Hematopoietic multipotent progenitor cell treated with erythropoietin and hydrocortisone succinate and interleukin-3 and kit ligand, for 6 days (in vitro differentiated cells): ENCODE measurements at places on chromosomes 5 and 9.

GRCh38 chr5:65100911-65101631 is 332.3 kb downstream of the CWC27 start:
- peak; percentile 66 for DNase-seq

- no peak for DNase-seq
These were observed 88.8 kb upstream of the PAM start for GRCh38 chr5:102666164-102666946.

- DNase-seq: no peak
These were observed 85.2 kb downstream of the SPRY4 start for GRCh38 chr5:142239394-142240159.

DNA sequence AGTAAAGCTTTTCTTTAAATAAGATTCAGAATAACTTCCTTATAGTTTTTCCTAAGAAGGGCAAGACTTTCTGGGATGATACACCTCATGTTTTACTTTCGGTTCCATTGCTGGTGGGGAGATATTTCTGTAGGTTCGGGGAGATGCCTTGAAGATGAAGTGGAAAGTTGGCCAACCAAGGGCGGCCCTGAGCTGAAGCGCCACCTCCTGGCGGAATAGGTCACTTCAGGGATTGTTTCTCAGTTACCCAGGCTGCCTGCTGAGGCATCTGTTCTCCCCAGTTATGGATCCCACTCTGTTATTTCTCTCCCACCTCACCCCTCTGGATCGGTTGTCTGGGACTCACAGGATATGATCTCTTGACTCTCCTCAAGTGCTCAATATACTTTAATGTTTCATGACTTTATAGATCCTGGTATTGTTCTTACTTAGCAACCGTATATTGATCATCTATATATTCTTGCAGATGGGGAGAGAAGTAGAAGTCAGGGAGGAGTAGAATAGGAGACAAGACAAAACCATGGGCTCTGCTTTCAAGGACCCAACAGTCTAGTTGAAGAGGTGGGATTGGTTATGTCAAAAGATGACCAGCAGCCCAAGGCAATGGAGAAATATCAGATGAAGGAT is 23.4 kb downstream of the MEGF10 start:
- DNase-seq: peak; percentile 74

DNA sequence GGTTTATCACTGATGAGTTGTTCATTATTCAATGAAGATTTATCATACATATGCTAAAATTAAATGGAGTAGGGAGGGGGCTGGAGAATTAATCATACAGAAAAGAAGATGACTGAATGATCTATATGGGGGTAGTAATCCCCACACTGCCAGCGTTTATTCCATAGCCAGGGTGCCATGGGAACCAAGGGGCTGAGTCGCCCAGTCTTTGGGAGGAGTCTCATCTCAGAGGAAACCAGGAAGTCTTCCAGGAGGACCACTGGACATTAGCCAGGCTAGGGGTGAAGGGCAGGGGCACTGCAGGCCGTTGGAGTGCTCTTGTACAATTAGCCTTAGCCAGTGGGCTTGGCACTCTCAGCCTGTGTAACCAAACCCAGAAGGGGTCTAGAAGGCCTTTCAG is 226.5 kb downstream of the ARL15 start:
- DNase-seq: no peak

DNA sequence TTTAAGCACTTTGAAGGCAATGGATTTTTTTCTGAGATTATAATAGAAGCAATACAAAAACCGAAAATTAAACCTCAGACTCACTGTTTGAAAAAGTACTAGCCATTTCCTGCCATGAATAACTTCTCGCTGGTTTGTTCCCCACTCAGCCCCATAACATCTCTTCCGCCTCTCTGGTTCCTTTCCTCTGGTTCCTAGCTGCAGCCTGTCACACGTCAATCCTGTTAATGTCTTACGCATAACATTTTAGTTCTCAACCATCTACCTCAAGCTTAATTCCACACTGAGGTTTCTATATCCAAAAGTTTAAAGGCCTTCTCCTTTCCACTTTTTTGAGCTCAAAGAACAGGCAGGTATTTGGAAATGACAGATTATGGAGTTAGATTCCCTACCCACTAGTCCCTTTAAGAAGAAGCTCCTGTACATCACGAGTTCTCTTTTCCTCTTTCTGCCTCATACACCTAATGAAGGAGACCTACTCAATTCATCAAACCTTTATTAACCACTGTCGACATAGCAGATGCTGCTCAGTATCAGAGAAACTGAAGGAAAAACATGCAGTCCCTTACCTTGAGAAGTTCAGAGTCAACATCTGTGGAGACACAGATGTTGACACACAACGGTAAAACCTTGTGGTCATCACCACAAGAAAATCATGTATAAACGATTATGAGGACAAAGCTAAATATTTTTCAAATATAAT is 243.0 kb upstream of the PTGER4 start:
- peak; percentile 14 for DNase-seq

DNA sequence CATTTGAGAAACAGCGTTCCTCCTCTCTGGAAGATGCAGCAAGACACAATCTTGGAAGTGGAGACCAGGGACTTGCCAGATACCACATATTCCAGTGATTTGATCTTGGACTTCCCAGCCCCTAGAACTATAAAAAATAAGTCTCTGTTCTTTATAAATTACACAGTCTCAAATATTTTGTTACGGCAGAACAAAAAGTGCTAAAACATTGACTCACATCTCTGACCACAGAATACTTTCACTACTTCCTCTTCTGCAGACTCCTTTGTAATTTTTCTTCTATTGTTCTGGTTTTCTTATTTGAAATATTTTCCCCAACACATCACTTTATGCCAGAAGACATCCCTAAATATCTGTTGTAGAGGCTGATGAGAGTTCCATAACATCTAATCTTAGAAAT is 706.1 kb upstream of the CDH18 start:
- DNase-seq: no peak

GRCh38 chr9:125601961-125602360 is 105.0 kb downstream of the MAPKAP1 start:
- no peak for DNase-seq

DNA sequence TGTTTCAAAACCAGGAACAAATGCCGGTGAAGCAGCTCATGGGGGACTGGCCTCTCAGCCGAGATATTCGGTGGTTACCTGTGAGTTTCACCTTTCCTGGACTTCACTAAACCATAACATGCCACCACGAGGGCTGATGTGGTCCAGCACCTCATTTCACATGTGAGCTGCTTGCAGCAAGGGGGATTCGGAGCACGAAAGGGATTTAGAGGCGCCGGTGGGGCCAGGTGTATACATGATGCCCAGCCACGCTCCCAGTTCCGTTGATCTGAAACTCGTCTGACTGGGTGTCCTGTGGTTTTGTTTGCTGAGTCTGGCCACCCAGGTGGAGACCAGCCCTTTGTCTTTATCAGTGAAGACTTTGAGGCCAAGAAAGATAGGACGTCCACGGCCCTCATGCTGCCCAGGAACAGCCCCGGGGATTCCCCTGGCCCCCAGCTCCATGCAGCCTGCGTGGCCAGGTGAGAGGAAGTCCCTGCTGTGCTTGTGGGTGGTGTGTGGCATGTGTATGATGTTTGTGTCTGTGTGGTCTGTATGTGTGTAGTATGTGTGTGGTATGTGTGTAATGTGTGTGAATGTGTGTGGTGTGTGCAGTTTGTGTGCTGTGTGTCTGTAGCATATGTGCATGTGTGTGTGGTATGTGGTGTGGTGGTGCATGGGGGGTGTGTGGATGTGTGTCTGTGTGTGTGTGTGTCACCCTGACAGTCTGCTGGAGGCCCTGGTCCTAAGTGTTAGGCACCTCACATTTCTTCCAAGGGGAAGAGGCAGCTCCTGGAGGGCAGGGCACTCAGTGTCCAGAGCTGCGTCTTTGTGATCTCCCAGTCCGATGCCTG is 23.4 kb downstream of the PHF2 start:
- DNase-seq: no peak

- DNase-seq: no peak
These were observed 116.2 kb downstream of the PRELID2 start for GRCh38 chr5:145718956-145719355.

- peak; percentile 42 for DNase-seq
These were observed 603 bp downstream of the DENND1A start for GRCh38 chr9:123929177-123929869.

- no peak for DNase-seq
These were observed 563.9 kb upstream of the TLE4 start for GRCh38 chr9:79007701-79008483.

- no peak for DNase-seq
These were observed 263.3 kb downstream of the MAST4 start for GRCh38 chr5:66859526-66859925.

DNA sequence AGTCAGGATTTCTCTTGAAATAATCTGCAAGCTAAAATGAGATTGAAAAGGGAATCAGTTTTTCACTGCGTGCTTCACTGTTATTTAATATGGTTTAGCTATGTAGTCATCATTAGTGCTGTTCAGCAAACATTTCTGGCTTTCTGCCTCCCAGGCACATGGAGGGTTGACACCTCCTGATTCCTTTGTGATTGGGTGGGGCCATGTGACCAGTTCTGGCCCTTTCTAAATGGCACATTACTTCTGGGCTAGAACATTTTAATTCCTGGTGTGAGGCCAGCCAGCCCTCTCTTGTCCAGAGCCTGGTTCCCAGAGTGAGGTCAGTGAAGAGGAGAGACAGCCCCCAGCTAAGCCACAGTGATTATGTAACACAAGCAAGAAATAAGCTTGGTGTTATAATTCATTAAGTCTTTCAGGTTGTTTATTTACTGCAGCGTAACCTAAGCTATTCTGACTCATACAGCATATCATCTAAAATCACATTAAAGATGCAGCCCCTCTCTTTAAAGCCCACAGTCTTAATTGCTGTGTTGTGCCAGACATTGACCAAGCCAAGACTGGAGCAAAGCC is 17.4 kb upstream of the ARSI start:
- DNase-seq: no peak

GRCh38 chr9:69211424-69212036 is 37.5 kb downstream of the TJP2 start:
- DNase-seq: peak; percentile 45

DNA sequence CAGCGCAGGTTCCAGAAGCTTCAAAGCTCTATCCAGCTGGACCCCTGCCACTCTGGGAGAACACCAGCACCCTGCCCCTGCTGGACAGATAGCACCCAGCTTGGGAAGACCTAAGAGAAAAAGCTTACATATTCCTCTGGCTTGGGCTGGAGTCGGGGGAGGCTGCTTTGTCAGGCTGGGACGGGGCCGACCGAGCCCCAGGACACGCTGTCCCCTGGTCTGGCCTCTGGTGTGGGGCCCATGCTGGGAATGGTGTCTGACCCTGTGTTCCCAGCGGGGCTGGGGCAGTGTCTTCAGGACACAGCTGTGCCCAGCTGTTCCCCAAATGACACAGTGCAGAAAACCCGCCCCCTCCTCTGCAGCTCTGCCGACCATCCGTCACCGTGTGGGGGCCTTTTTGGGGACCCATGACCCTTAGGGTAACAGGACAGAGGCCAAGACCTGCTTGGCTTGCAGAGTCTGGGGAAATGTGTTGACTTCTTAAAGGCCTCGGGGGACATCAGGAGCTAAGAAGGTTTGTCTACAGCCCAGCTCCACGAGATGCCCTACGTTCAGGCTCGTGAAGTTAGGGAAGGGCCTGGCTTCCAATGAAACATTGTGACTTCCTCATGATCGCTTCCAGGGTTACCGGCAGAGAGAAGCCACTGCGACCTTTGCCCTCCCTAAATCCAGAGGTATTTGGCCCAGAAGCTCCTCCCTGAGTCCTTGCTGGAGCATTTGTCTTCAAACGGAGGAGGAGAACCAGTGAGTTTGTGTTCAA is 20.4 kb upstream of the SLC2A6 start:
- no peak for DNase-seq

GRCh38 chr5:172855597-172856292 is 21.7 kb downstream of the ERGIC1 start:
- DNase-seq: no peak

GRCh38 chr5:35236770-35237169 is 6.5 kb upstream of the PRLR start:
- DNase-seq: no peak

DNA sequence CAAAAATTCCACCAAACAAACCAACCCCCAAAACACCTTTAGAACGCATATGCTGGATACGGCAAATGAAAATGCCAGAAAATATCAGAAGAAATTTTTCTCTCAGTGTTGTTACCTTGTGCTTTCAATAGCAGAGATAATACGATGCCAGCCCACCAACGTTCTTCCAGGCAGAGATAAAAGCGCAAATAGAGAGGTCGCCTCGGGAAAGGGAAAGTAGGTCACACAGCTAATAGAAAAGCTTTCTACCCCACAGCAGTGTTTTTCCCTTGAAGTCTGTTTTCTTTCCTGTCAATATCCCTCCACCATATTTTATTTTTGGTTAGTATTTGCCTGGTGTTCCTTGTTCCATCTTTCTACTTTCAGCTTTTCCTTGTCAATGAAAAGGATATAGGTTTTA is 101.3 kb downstream of the CFAP90 start:
- no peak for DNase-seq

DNA sequence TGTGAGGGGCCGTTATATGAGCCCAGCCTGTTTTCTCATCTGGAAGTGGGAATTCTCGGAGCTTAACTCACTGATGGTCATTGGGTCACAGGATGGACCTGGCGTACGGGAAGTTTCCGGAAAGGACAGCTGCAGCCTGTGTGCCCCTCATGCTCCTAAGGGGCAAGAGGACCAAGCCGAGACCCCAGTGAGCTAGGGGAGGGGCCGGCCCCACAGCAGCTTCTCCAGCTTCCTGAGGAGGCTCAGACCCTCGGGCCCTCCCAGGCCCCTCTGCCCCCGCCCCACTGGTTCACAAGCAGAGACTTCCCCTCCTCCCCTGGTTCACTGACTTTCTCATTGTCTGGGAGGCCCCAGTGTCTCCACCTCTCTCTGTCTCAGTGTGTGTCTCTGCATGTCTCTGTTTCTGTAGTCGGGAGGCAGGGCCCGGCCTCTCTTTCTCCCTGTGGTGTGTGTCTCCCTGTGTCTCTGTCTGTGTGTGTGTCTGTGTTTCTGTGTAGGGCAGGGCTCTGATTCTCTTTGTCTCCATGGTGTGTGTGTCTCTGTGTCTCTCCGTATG is 32.3 kb upstream of the FIBCD1 start:
- no peak for DNase-seq

GRCh38 chr9:89420397-89421178 is 77.3 kb downstream of the SEMA4D start:
- DNase-seq: peak; percentile 64

DNA sequence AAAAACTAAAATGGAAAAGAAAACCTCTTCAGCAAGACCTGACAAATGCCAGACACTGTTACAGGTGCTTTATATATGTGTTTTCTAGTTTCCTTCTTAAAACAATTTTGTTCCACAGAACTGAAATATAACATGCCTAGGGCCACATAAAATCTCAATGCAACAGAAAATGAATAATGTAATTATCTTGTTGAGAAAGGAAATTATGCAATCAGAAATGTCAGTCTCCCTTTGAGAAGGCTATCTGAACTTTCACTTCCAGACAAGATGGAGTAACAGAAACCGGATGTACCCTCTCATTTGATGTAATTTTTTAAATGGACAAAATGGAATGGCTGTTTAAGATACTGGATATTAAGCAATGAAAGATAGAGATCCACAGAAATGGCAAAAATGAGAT is 79.2 kb downstream of the AGTPBP1 start:
- peak; percentile 9 for DNase-seq

- DNase-seq: no peak
These were observed 27.3 kb downstream of the CARNMT1 start for GRCh38 chr9:75000835-75001234.
